ENCODE measurements at places on chromosomes 1 and 21.

GRCh38 chr1:209176866-209177430 lies 406.6 kb upstream of the CAMK1G start:
- no peak for DNase-seq

DNA sequence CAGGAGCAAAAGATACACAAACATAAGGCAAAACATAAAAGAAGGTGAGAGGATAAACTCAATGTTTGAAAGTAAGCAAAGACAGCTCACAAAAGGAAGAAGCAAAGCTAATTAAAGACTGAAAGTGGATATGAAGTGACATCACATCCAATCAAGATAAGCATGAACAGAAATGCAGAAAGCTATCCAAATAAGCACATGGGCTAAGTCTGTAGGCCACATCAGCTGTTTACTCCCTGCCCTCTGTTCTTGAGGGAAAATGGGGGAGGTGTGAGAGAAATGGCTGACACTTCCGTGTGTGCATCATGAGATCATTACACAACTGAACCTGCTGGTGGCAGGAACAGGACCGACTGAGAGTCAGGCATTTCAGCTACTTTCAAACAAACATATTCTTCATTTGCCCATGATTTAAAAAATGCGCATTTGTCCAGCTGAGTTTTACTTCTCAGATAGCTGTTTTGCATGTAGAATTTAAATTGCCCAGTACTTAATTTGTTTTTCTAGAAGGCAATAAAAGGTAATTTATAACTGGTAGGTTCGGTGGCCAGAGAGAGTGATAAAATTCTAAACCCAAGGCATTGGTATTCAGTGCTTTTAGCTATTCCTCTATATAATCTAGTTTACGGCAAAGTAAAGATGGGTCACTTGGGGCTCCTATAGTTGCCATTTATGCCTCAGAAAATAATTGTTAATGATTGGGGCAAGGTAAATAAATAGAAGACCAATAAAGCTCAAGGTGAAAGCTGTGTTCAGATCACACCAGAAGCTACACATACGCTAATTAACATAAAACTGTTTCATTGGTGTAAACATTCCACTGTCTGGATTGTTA lies 27.2 kb upstream of the MAN1A2 start:
- DNase-seq, result no peak

GRCh38 chr1:159686599-159687299 lies 27.6 kb downstream of the CRP start:
- no peak for DNase-seq

GRCh38 chr1:23779826-23780371 lies 1.7 kb downstream of the PITHD1 start:
- DNase-seq, result no peak

- no peak for DNase-seq
Measured at GRCh38 chr1:18939398-18940302, 16.8 kb downstream of the IFFO2 start.

- DNase-seq, result no peak
Measured at GRCh38 chr1:192529811-192530210, 45.8 kb upstream of the RGS1 start.

- no peak for DNase-seq
Measured at GRCh38 chr1:44300852-44301251, 54.2 kb downstream of the ERI3 start.

DNA sequence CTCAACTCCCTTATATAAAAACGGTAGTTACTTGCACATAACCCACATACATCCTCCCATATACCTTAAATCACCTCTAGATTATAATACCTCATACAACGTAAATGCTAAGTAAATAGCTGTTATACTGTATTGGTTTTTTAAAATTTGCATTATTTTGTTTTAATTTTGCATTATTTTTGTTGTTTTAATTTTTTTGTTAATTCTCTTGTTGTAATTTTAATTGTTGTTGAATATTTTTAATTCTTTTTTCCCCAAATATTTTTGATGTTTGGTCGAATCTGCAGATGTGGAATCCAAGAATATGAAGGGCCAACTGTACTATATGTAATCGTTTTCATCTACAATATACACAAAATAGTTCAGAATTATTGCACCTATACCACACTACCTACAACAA lies 23.5 kb upstream of the ACTA1 start:
- DNase-seq, result no peak

- DNase-seq, result no peak
Measured at GRCh38 chr1:247482747-247483146, 24.8 kb upstream of the OR2B11 start.

DNA sequence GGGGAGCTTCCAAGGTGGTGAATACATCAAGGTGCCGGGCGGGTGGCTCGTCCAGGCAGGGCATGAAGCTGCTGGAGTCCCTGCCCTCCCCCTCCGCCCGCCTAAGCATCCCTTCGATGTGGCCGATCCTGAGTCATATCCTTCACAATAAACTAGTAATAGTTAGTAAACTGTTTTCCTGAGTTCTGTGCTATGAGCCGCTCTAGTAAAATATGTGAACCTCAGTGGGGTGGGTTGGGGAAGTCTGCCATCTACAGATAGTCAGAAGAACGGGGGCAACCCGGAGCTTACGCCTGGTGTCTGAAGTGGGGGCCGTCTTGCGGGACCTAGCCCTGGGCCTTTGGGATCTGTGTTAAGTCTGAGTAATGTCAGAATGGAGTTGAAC lies 21.6 kb downstream of the C2CD2 start:
- no peak for DNase-seq

DNA sequence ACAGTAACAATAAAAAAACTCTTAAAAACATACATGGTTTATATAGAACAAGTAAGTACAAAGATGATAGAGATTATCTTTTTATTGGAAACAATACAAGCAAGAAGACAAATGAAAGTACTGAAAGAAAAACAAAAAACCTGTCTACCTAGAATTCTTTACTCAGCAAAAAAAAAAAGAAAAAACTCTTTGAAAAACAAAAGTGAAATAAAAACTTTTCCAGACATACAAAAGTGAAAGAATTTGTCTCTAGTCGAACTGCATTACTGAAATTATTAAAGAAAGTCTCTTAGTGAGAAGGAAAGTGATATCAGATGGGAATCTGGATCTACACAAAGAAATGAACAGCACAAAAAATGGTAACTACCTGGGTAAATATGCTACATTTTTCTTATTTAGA lies 2.7 kb upstream of the HMCN1 start:
- DNase-seq, result no peak

GRCh38 chr1:151918819-151919610 lies 9.7 kb upstream of the THEM4 start:
- DNase-seq, result no peak

DNA sequence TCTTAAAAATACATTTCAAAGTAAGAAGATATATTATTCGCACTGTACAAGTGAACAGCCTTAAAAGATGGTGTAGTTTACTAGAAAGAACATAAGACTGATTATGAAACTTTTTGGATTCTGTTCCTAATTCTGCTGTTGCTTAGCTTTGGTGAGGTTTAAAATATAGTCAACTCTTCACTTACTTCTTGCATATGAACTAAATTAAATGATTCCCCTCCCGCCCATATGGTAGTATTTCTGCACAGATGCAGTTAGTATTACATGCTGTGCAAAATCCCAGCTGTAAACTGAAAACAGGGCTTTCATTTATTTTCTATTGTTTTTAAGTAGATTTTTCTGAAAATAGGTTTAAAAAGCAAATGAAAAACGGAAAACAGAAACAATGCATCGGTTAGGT lies 345.4 kb upstream of the NCAM2 start:
- DNase-seq, result no peak

DNA sequence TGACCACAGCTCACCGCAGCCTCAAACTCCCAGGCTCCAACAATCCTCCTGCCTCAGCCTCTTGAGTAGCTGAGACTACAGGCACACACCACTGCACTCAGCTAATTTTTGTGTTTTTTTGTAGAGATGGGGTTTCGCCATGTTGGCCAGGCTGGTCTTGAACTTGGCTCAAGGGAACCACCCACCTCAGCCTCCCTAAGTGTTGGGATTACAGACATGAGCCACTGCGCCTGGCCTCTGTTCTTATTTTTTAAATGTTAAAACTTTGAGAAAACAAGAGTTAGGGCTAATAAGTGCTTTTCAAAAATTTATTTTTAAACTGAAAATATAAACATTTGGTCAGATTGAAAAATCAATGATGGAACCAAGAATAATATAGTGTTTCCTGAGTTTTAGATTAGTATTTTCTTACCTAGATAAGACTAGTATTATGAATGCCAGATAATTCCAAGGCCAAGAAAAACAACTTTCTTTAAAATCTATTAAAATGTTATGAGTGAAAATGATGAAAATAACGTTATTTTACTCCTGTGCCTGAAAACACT lies 66.2 kb upstream of the S1PR1 start:
- DNase-seq, result no peak

DNA sequence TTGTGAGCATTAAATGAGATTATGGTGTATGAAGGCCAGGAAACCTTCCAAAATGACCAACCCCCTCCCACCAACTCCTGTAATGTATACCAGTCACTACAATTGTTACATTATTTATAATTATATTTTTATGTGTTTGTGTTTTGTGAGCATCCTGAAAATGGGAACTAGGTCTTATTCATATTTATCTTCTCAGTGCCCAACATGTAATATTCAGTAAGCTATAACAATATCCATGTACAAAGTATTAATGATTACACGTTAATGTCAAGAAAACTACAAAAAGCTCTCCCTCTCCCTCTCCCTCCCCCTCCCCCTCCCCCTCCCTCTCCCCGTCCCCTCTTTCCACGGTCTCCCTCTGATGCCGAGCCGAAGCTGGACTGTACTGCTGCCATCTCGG lies 19.0 kb upstream of the ASAP3 start:
- DNase-seq, result no peak

- DNase-seq, result no peak
Measured at GRCh38 chr21:21750124-21750825, 752.1 kb downstream of the NCAM2 start.

DNA sequence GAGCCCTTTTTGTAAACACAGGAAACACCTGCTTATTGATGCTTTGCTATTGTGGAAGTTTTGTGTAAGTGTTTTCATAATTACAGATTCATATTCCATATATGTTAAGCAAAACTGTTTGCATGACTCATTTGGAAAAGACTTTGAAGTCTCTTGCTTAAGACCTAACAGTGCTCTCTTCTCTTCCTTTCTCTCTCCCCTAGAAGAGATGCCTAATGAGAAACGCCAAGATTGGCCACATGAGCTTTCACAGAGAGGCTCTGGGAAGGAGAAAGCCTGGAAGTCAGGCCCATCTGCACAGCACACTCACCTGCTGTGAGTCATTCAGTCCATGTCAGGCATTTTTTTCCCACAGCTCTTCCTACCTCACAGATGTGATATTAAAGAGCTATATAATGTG lies 101.6 kb upstream of the PALMD start:
- no peak for DNase-seq

- DNase-seq, result no peak
Measured at GRCh38 chr1:223307544-223307943, 56.4 kb downstream of the SUSD4 start.

GRCh38 chr21:40146216-40146837 lies 279.1 kb downstream of the PCP4 start:
- DNase-seq, result no peak

- DNase-seq, result no peak
Measured at GRCh38 chr1:30103708-30104411, 619.5 kb downstream of the MATN1 start.

GRCh38 chr1:86762336-86762735 lies 58.0 kb downstream of the SH3GLB1 start:
- no peak for DNase-seq

DNA sequence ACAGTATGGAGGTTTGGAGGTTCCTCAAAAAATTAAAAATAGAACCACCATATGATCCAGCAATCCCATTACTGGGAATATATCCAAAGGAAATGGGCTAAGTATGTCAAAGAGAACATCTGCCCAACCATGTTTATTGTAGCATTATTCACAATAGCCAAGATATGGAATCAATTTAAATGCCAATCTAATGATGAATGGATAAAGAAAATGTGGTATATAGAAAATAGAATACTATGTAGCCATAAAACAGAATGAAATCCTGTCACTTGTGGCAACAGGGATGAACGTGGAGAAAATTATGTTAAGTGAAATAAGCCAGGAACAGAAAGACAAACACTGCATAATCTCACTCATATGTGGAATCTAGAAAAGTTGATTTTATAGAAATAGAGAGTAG lies 201.7 kb upstream of the AJAP1 start:
- DNase-seq, result no peak

DNA sequence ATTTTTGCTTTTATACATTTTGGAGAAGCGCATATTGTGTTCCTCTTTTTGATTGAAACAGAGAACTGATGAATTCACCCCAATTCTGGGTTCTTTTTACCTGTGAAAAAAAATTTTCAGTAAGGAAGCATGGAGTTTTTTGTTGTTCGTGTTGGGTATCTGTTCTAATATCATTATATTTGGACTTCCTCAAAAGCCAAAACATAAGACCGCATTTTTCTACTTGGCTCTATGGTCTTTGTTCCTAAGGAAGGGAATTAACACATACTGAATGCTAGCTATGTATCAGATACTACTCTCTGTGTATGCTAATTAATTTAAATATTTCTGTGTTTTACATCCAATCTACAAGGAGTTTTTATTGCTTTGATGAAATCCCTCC lies 12.9 kb downstream of the EPB41 start:
- no peak for DNase-seq

DNA sequence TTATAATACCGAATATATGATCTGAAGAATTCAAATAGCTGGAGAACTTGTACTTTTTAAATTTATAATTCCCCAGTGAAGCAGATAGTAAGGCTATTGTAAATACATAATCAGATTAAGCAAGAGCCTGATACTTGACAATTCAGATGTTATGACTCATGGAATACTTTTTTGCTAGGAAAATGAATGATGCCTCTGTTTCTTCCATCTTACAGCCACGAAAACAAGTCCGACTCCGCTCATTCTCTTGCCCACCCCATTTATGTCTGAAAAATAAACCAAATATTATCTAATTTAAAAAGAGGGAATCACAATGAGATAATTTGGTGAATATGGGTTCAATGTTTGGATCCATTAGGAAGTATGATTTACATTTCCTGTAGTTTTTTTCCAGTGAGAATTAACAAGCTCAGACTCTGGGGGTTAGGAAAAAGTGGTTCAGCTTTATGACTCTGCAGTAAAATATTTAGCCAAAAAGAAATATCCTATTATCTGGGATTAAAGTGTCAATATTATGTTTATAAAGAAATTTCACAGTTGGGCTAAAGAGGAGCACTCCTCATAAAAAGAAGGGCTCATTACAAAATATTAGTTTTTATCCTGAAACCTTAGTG lies 50.4 kb upstream of the DAB1 start:
- DNase-seq, result no peak

DNA sequence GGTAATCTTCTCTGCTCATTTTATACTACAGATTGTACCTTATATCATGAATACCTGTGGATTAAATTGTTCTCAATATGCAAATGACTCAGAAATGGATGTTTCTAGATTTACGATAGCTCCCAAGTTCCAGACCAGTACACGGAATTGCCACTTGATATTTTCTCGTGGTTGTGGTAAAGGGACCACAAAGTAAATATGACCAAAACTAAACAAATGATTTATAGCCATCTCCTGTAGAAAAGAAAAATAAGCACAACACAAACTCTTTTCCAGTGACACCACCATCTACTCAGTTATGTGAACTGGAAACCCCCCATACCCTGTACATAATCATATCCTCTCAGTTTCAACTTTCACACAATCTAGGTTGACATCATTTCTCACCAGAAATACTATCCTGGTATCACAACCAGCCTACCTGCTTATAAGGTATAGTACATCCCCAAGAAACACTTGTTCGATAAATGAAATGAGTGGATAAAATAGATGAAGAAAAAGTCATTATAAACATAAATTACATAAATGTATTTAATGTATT lies 172.3 kb downstream of the ADGRL4 start:
- no peak for DNase-seq

GRCh38 chr1:226916497-226916896 lies 23.6 kb upstream of the COQ8A start:
- DNase-seq, result no peak
